NCI-H1048 (cell line): ENCODE measurements at places on chromosomes 5 and 9.

- DNase-seq: no peak
These were observed 34.6 kb upstream of the RAI14 start for GRCh38 chr5:34621277-34622097.

- no peak for DNase-seq
These were observed 138.1 kb downstream of the EMB start for GRCh38 chr5:50302815-50303490.

GRCh38 chr9:38338342-38339018 lies 54.0 kb upstream of the ALDH1B1 start:
- no peak for DNase-seq

DNA sequence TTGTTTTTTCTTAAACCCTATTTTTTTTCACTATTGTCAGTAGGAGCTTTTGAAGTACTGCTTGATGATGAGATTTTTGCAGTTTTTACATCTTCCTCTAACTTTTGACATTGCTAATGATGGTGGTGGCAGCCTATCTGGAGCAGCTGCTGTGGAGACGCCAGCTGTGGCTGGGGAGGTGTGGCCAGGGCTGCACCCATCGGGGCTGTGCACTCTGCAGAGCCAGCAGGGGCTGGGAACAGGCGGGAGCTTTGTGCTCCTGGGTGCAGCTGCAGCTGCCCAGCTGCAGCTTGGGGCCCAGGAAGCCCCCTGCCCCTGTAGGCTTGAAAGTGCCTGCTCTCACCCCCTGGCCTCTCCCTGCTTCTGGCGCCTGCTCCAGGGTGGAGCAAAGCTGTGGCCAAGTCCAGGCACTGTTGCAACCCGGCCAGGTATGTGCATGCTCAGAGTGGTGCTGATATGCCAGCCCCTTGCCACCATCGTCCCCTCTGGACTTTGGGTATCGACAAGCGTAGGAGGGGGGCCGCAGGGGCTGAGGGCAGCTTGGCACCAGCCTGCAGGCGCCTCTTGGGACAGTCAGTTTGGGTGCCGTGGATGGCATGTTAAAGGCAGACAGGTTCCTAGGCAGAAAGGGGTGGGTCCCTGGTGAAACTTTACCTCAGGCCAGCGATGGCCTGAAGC lies 39.2 kb downstream of the FER start:
- DNase-seq: no peak

- no peak for DNase-seq
These were observed 5.8 kb downstream of the ABITRAM start for GRCh38 chr9:108939975-108940374.

DNA sequence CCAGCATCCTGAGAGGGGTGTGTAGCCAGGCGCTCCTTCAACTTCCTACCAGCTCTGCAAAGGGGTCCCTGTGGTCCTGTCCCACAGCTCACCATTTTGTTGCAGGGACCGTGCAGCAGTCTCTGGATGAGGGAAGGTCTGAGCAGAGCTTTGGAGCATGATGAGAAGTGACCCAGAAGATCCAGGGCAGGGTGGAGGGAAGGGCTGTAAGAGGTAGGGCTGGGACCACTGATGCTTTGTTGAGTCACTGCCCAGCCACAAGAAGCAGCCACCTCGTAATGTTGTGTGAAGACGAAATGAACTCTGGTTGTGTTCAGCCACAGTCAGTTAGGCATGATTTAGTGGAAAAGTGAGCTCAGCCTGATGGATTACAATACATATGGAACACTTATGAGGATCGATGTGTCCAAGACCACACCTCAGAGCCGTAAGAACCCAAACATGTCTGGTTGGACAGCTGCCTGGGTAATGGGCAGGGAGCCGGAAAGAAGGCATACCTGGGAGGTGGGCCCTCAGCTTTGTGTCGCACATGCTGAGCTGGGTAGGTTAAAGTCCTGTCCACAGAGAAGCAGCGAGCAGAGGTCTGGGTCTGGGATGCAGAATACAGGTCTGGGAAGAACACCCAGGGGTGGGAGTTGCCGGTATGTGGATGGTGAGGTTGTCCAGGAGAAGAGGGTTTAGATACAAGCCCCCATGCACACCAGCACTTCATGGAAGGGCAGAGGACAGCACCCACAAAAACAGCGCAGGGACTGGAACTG lies 250.1 kb downstream of the GADD45G start:
- DNase-seq: no peak

DNA sequence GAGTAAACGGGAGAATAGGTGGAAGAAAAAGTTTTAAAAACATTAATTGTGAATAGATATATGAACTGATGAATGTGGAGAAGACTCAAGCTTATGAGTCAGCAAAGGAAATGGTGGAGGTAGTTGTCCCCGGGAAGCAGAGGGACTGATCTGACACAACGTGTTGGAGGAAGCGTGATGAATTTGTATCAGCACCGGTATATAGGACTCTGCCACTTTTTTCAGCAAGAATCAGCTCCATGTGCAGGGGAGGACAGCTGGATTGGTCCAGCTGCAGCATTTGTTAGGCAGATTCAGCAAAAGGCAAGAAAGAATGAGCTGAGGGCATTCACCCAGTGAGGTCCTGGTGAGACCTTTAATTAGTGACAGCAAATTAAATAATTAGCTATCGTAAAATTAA lies 276.0 kb downstream of the TENT4A start:
- DNase-seq: no peak

DNA sequence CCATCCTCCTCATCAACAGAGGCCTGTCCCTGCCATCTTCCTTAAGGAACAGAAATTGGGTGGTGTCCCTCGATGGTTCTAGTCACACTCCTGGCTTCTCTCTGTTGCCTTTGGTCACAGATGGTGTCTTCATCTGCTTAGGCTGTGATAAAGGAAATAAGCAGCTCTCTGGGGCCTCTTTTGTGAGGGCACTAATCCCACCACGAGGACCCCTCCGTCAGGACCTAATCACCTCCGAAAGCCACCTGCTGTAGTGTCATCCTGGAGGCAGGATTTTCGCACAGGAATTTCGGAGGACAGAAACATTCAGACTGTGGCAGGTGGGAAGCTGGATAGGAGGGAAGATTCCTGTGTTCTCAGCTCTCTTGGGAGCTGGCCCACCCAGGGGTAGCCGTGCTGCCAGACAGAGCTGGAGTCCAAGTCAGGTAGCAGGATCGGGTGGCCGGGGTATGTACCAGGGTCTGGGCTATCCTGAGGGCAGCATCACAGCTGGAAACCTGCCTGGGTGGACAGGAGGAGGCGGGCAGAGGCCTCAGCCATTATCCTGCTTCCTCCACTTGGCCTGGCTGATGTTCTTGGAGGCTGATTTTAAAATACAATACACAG lies 59.5 kb downstream of the ANKRD33B start:
- DNase-seq: no peak

DNA sequence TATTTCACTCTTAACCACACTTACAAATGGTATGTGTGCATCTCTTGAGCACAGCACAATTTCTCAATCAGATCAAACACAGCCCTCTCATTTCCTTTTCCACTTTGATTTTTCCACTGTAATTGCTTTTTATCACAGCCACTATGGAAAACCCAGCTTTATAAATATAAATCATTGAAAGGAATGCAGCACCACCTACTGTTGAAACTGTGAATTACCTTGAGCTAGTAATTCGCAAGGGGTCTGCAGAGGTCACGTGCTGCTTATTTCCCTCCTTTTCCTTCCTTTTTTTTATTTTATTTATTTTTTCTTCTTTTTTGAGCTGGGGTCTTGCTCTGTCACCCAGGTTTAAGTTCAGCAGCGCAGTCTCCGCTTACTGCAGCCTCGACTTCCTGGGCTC lies 76.9 kb downstream of the CDH6 start:
- no peak for DNase-seq

DNA sequence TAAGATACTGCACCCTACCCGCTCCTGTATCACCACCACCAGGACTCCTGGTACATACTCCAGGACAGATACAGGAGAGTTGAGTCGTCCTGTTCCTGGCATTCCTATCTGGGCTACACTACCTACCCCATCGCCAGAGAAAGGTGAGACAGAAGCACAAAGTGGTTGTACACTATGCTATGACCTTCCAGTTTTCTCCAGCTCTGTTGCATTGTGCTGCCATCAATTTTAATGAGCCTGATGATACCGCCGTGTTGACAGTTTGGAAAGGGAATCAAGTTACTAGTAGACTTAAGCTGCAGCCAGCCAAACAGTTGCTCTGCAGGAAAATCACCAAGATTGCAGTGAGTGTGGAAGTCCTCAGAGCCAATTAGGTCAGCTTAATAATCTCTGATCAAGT lies 35.2 kb downstream of the ANP32B start:
- no peak for DNase-seq

- DNase-seq: no peak
These were observed 152.9 kb upstream of the ISL1 start for GRCh38 chr5:51230336-51230735.
